ENCODE measurements at places on chromosomes 3 and 15. TPM values are rescaled to one million over a fixed set of nuclear protein-coding genes. Genes with fewer than 3 reads are reported as not detected.

The NTRK3 gene
- polyA plus RNA-seq: 60.8 TPM

The GOLGA6L4 gene
- polyA plus RNA-seq: 1.8 TPM

The DGKG gene
- 15.3 TPM for polyA plus RNA-seq

The GOLGA8N gene
- polyA plus RNA-seq: 3.0 TPM

The REC114 gene
- not detected for polyA plus RNA-seq
